Stimulated activated CD4-positive, alpha-beta T cell treated with anti-CD3 and anti-CD28 coated beads, Interleukin-1b, Interleukin-23, amount 100 ng/mL, for 24 hours (primary cell): ENCODE measurements at places on chromosomes 2 and 18.

GRCh38 chr2:237306787-237307170 is 107.2 kb downstream of the COL6A3 start:
- DNase-seq: no peak

DNA sequence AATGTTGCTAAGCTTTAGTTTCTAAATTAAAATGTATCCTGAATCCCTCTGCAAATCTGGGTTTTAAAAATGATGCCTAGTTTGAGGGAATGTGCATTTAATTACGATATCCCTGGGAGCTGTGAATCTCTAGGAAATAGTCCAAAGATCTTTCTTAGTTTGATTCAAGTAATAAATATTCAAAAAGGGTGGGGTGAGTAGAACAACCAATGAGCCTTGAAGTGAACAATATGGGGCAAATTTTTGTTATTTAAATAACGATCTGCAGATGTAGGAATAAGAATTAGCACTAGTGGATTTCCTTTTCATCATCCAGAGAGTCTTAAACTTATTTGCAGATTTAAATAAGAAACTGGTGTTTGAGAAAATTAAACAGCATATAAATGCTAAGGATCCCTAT is 106.3 kb downstream of the ACVR1 start:
- no peak for DNase-seq

- DNase-seq: no peak
These were observed 372.7 kb downstream of the FBXO15 start for GRCh38 chr18:73774811-73775509.

GRCh38 chr18:37124516-37124915 is 295.6 kb downstream of the KIAA1328 start:
- DNase-seq: no peak

- no peak for DNase-seq
These were observed 3.0 kb downstream of the PDE11A start for GRCh38 chr2:178069551-178069950.

DNA sequence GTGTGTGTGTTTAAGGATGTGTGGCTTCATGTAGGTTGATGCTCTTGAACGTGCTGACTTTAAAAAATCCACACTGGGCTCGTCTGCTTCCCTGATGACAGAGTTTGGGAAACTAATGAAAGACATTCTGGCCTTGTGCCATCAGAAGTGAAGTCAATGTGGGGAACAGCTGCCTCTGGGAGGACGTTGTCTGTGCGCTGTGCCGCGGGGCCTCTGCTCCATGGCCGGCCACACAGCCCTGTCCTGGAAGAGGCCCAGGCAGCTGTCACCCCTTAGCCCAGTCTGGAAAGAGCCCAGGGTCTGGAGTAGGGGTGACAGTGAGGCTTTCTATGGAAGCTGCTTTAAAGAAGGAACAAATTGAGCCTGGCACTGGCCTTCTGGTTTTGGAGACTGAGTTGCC is 155.8 kb downstream of the SH3RF3 start:
- DNase-seq: no peak

DNA sequence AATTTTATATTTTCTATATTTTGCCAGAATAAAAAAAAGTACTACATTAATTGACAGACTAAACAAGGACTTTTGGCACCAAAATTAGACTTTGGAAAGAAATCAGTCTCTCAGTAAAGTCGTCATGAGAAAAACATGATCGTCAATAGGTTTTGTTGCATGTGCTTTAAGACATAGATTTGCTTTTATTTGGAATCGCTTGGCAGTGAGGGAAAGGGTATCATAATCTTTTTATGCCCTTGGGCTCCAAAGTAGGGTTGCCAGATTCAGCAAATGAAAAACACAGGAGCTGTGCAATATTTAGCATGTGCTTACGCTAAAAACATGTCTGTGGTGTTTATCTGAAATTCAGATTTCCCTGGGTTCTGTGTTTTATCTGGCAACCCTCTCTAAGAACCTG is 177.6 kb downstream of the LAMA1 start:
- no peak for DNase-seq

GRCh38 chr2:1731963-1732768 is 12.1 kb downstream of the PXDN start:
- DNase-seq: no peak
